Fibroblast of the aortic adventitia (primary cell): ENCODE measurements at places on chromosomes 5 and 9.

DNA sequence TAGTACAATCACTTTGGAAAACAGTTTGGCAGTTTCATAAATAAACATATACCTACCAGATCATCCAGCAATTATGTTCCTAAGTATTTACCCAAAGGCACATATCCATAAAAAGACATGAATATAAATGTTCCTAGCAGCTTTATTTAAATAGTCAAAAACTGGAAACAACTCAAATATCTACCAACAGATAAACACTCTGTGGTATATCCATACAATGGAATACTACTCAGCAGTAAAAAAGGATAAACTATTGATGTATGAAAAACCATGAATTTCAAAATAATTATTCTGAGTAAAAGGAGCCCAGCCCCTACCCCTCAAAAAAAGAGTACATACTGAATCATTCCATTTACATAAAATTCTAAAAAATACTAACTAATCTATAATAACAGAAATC is 232.7 kb upstream of the SLC30A5 start:
- DNase-seq, result no peak

- no peak for DNase-seq
Measured at GRCh38 chr5:123105864-123106263, 16.8 kb downstream of the PRDM6 start.

GRCh38 chr5:115393239-115393638 is 96.8 kb upstream of the CCDC112 start:
- no peak for DNase-seq

GRCh38 chr5:178330791-178331404 is 98.3 kb upstream of the PHYKPL start:
- no peak for DNase-seq

GRCh38 chr9:93091453-93092081 is 4.5 kb upstream of the CARD19 start:
- DNase-seq, result peak; percentile 82

GRCh38 chr5:23352446-23352845 is 155.0 kb upstream of the PRDM9 start:
- DNase-seq, result no peak

DNA sequence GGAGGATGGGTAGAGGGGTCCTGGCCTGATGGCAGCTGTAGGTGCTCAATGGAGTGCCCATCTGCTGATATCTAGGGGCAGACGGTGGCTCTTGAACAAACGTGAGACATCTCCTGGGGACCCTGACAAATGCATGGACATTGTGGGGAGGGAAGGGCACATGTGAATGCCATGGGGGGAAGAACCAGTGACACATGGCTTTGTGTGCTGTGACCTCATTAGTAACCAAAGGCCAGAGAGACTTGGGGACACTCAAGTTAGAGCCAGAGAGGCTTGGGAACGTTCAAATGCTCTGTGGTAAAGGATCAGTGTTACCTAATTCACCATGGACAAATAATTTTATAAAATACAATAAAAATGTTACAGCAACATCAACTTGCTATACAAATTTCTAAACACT is 151.8 kb downstream of the ESM1 start:
- no peak for DNase-seq

DNA sequence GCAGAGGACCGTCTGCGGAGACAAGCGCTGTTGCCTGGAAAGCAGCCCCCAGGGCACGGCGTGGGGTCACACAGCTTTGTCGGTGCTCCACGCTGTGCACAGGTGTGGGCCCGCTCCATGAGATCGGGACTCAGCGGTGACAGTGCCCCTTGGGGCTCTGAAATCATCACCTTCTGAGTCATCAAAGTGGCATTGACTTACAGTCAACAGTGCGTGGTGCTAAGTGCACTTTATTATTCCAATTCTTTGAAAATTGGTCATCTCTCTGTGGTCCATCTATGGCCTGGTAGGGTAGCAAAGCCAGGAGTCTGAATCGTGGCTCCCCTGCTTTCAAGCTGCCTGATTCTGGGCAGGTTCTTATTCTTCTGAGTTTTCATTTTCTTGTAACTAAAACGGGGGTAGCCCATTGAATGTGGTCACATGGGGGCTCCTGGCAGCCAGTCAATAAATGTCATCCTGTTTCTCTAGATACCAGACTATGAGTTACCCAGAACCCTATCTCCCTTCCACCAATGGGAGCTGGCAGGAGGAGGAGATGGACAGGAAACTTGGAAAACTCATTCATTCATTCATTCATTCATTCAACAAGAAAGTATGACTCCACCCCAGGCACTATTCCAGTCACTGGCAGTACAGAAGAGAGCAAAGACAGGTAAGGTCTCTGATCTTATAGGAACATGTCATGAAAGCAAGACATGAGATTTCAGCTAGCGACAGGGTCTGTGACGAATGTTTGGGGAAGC is 20.3 kb upstream of the UNC5A start:
- no peak for DNase-seq

DNA sequence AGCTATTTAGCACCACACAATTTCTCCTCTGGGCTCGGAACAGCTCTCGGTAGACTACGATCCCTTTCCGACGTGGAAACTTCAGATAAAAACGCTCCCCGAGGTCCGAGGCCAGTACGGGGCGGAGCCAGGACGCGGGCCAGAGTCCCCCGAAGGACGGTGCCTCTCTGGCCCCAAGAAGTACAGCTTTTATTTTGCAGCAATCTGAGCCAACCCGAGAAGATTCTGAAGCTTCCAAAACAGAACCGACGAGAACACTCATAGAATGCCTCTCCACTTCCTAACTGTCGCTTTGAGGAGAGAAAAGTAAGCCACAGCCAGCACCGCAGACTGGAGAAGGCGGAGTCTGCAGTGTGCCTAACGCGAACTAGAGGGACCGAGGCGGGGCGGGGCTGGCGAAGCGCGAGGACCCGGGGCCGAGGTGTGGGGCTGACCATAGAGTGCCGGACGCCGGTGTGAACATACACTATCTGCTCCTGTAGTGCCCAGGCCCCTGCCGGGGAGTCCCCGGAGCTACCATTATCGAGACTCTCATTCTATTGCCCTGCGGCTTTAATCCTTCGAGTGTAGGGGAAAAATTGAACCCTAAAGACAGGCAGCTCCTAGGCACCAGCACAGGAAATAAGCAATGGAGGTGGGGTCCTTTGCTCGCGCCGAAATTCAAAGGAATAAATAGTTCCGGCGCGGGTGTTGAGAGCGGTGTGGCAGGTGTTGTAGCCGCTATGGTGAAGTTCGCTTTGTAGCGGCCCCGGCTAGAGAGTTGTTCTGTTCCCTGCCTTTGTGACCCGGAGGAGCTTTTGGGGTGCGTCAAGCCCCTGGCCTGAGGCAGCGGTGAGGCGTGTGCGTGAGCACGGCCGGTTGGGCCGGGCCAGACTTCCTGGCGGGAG is at the start of gene SMC2:
TSS of gene SMC2 (plus strand) at position 663 of the 887 bp plus-strand sequence. CDS start 1,076 bp downstream, outside the sequence.
- peak; percentile 91 for DNase-seq

DNA sequence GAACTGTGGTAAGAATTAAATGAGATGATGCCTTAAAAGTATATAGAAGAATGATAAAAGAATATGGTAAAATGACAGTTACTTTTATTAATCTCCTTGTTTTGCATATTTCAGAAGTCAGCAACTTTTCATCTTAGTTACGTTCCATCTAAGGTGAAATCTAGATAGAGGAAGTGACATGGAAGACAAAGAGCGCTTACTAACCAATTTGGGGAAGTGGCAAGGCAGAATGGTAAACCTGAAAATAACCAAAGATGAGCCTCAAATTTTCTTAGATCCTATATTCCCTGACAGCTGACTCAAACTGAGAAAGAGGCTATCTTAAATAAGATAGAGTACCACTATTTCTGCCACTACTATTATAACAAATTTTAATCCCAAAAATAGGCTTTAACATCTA is 52.5 kb downstream of the FGF10 start:
- DNase-seq, result no peak

- peak; percentile 18 for DNase-seq
Measured at GRCh38 chr5:109898269-109899162, 208.8 kb downstream of the MAN2A1 start.

DNA sequence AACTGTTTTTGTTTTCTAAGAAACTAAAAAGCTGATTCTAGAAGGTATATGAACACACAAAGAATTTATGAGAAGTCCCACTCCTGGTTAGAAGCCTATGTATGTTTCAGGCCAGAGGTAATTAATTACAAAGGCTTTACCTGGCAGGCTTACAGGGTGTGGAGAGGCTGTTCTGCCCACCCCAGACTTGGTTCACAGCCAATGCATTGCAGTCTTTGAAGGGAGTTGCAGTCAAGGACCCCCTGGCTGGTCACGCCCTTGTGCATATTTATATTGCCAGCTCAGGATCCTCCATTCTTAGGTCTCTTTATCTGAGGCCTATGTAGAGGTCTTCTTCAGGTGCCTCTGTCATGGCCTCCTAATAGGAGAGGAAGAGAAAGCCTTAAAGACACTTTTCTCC is 13.6 kb upstream of the PRSS3 start:
- no peak for DNase-seq

DNA sequence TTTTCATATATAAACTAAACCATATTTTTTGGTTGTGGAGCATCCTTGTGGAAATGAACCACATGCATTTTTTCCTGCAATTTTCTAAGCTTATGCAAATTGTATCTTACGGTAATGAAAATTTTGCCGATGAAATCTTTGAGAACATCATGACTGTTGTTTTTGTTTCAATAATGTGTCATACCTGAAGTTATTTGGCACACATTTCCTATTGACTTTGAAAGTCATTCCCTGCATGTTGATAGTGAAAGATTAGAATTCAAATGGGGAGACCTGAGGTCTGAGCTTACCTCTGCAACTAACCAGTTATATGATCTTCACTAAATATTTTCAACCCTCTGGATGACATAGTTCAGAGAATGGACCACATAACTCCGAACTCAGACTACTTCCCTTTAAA is 88.5 kb downstream of the PRR16 start:
- DNase-seq, result no peak

DNA sequence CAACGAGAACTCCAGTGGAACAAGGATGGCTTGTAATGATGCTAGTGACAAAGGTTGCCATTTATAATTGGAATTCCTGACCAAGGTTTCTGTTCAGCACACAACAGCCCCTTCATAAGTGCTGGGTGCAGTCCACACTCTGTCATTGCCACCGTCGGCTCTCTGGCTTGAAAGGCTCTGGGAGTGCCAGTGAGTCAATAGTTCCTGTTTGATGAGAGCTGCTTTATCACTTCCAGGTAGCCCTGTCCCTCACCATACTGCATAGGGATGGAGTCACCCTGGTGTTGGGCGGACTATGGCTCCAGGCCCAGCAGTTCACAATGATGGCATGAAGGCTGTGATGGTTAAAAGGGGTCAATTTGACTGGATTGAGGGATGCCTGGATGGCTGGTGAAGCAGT is 34.6 kb upstream of the SEMA4D start:
- no peak for DNase-seq

DNA sequence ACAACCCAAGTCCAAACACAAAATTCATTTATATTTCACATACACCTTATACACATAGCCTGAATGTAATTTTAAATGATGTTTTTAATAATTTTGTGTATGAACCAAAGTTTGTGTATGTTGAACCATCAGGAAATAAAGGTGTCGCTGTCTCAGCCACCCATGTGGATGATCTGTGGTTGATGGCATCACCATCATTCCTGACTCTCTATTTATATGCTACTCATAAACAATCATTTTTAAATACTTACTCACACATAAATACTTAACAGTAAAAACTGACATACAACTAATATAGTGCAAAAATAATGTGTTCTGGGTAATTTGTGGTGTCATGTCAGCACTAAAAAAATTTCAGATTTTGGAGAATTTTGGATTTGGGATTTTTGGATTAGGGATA is 38.4 kb downstream of the SMC5 start:
- DNase-seq, result no peak
